ENCODE measurements at places on chromosomes 12 and 14.
A peak's percentile ranks its signal among the peaks of the same experiment; 100 is the strongest.

DNA sequence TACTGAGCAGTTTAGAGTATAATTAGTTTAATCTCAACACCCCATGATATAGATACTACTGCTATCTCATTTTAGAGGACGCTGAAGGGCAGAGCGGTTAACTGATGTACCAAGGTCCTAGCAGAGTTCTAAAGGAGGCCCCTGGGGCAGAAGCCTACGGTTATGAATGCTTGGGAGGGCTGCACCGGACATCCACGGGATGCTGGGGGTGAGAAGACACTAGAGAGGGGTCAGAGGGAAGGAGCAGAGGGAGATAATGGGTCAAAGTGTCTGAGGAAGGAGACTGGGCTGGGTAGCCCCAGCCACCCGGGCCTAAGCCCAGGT is 1.6 kb upstream of the ACTR6 start:
- DNase-seq = no peak

DNA sequence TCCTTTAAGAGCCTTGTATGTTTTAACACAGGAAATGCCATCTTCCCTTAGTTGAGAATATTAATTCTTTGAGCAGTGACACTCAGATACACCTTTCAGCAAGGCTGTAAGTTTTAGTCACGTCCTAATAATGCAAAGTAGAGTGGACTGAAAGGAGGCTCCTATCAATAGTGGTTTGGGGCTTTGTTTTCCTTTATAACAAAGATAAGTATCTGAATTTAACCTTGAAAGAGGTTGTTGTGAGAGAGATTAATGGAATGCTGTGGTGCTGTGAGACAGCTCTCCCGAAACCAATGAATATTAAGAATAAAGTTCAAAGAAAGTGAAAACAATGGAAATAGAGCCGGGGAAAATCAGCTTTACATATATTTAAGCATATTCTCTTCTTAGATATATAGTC is 259.6 kb downstream of the ERC1 start:
- no peak for DNase-seq

- DNase-seq = no peak
Observed at GRCh38 chr12:132904718-132905328, 17.4 kb upstream of the CHFR start.

DNA sequence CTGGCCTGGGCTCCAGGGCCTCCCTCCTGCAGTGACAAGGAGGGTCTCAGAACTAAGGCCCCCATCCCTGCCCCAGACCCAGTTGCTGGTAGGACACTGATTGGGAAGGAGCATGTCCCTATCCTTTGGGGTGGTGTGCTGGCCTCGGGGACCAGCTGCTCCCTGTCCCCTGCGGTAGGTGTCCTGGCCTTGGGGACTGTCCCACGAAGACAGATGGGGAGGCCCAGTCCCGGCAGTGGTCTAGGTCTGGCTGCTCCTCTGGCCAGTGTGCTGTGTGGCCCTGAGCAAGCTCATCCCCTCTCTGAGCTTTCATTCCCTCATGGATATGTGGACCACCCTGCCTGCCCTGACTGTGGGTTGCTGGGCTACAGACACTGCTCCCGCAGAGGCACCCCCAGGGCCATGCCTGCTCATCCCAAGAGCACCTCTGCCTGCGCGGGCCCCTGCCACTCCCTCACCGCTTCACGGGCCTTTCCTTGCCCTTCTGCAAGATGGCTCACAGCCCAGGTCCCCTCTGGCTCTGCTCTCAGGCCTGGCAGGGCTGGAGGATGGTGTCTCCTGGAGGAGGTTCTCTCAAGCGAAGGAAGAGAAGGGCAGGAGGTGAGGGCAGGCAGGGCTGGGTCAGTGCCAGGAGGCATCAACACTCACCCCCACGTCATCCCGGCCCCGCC is 12.5 kb downstream of the AHNAK2 start:
- no peak for DNase-seq

DNA sequence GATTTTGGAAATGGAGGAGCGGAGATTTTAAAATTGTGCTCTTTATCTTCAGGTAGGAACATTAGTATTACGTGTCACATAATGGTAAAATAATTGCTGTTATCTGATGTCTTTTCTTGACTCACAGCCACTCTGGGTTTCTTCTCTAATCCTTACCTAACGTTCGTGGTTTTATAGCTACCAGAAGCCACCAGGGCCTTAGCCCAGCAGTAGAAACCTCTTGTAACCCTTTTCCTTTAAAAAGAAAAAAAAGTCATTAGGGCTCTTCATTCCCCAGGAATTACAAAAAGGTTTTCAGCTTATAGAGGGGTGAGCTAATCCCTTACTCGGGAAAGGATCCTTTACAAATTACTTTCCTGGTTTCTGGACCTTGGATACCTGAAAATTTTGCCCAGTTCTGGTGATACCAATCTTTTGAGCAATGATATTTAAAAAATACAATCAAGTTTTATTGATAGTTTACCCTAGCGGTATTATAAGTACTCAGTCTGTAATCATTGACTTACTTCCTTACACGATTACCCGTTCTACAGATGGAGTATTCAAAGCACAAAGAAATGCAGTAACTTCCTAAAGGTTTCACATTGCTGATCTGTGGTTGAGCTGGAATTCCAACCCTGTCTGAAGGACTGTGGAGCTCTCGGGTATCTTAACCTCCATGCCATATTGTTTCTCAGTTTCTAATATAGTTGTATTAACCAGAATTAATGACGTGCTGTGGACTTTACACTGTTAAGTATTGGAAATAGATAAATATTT is 1.6 kb downstream of the GABARAPL1 start:
- DNase-seq = peak; percentile 46
